NCI-H1694 treated with DMSO at 0.1 percent for 48 hours (cell line): ENCODE measurements at places on chromosomes 16 and 17.

DNA sequence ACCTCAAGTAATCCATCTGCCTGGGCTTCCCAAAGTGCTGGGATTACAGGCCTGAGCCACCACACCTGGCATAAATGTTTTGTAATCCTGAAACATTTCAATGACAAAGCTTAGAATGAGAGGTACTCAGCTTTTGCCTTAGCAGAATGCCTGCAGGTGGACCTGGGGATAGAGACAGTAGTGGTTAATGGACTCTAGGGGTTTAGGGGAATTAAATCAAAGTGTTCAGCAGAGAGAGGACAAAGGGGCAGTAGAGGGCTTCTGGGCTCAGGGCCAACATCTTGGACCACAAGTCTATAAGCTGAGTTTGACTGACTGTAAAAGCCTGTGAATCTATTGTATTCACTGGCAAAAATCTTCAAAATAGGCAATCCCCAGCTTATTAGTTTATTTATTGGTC is 36.0 kb upstream of the MED13 start:
- DNase-seq, result no peak

DNA sequence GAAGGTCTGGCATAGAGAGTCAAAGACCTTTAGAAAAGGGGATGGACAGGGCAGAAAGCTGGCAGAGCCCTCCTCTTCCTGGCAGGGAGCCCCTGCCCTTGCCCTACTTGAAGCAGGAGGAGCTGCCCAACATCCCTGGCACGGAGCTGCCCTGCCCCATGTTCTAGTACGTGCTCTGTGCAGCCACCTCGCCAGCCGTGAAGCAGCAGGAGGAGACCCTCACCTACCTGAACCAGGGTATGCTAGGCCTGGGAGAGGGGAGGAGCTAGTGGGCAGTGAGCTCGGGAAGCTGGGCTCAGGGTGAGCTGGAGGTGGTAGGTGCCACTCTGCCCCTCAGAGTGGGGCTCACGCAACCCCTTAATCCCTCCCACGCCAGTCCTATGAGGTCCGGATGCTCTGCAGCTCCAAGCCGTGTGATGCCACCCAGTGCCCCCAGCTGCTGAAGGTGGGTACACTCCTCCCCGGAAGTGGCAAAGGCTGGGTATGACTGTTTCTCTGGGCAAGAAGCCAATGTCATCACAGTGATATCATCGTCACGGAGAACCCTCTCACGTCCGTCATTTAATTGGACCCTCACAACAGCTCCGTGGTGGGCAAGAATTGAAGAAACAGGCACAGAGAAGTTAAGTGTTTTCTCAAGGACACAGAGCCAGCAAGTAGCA is 12.7 kb upstream of the STAC2 start:
- DNase-seq, result peak; percentile 16

DNA sequence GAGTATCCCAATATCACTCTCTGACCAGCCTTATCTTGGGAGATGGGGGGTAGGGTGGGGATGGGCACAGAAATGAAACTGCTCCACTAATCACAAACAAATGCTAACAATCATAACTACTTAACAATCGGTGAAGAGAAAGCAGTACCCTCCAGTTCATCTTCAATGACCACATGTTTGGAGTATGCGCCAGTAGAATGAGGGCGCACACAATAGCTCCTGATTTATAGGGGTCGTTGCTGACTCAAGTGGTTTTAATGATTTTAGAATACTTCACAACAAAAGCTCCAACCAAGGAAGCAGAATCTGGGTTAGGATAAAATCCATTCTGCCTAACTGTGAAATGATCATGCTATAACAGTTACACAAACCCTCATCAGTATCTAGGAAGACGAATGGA is 184.4 kb downstream of the AATF start:
- DNase-seq, result no peak

- no peak for DNase-seq
Measured at GRCh38 chr17:40727447-40728231, 24.1 kb upstream of the KRT24 start.

- DNase-seq, result no peak
Measured at GRCh38 chr17:73201215-73202069, 8.6 kb downstream of the COG1 start.

DNA sequence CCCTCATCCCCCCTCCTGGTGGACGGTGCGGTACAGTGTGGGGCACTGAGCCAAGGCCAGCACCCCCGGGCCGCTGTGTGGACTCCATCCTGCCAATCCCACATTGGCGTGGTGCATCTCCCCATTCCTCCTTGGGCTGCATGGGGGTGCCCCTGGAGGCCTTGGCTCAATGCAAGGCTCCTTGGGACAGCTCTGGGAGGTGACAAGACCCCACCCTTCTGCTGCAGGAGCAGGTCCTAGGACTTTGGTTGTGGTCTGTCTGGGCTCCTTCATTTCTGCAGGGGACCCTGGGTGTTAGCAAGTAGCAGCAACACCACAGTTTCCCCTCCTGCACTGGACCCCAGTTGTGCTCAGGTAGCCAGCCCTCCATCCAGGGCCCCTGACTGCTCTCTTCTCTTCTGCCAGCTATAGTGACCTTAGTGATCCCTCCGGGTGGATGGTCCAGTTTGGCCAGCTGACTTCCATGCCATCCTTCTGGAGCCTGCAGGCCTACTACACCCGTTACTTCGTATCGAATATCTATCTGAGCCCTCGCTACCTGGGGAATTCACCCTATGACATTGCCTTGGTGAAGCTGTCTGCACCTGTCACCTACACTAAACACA is 1.3 kb downstream of the PRSS21 start:
- no peak for DNase-seq

DNA sequence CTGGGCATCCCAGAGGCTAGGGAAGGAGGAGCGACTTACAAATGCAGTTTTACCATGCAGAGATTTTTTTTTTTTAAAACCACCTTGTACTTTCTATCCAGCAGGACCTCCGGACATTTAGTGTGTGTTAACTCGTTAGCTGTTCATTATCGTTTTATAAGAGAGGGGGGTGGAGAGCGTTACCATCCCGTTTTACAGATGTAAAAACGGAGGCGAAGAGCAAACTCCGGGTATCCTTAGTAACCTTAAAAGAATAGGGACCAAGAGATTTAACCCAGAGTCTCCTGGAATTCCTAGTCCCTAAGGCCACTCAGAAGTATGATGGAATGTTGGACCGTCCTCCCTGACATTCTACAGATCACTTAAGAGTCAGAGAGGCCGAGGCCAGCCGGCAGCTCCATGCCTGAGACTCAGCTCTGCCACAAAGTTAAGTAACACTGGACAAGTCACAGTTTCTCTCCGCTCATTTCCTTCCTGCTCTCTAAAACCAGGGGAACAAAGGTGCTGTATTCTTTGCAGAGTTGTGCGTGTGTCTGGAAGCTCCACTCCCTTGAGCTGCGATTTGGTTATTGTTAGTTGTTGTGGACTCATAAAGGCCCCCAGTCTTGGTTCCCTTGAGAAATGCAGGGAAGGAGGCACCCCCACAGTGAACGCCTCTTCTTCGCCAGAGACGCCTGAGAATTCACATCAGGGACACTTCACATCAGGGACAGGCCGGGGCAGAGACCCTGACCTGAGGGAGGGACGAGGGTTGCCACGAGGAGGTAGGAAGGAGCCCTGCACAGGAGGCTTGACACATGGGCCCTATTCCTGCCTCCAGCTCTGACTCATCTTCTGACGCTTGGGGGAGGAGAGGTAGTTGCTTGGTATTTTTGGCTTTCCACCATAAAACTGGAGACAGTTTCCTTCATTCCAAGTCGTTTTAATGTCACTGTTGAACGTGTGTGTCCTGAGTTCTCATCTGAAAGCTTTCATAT is 1.2 kb downstream of the DUSP14 start:
- DNase-seq, result peak; percentile 23

GRCh38 chr16:31439519-31439918 is 3.1 kb downstream of the ZNF843 start:
- no peak for DNase-seq

GRCh38 chr16:63289834-63290460 is 1253.7 kb upstream of the CDH8 start:
- DNase-seq, result peak; percentile 19

DNA sequence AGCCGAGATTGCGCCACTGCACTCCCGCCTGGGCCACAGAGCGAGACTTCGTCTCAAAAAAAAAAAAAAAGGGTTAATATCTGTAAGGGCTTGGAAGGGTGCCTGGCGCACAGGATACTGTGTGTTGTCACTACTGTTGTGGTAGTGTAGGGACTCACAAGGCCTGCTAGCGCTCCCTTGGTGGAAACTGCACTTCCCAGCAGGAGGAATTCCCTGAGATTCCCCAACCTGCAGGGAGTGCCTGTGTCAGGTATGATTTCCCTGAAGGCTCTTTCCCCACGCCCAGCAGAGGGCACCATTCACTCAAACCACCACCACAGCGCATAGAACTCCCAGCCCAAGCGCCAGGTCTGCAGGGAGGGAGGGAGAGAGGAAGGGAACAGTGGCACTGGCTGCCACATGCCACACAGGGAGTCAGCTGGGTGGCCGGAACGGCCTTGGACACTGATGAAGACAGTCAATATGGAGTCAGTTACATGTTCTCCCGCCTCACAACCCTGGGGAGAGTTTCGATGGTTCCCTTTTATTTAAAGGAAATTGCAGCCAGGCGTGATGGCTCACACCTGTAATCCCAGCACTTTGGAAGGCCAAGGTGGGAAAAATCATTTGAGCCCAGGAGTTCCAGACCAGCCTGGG is 32.7 kb upstream of the CDH1 start:
- DNase-seq, result peak; percentile 49

GRCh38 chr16:19853132-19853741 is 31.4 kb downstream of the GPRC5B start:
- no peak for DNase-seq

GRCh38 chr17:68198931-68199836 is 48.7 kb upstream of the AMZ2 start:
- DNase-seq, result no peak

- no peak for DNase-seq
Measured at GRCh38 chr16:81748476-81749198, 30.5 kb upstream of the PLCG2 start.

GRCh38 chr17:8922451-8922850 is 43.1 kb downstream of the PIK3R5 start:
- no peak for DNase-seq

DNA sequence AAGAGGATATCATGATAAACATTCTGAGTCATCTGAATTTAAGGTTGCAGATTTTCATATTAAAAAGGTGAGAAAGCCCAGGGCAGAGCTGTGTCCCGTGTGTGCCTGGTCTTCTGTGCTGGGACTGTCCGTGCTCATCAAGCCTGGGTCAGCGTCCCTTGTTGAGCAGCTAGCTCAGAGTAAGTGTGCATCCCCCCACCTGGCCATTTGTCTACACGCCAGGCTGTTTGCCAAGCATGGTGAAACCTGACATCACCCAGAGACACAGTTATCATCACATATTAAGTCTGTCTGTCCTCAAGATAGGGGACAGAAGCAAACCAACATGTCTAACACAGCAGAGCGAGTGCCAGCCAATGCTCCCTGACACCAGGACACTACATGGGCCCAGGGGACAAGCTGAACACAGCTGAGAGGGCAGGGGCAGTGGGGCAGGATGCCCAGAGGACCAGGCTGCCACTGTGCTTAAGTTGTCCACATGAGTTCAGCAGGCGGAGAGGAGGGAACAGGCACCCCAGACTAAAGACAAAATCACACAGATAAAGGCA is 57.9 kb upstream of the CNEP1R1 start:
- no peak for DNase-seq

DNA sequence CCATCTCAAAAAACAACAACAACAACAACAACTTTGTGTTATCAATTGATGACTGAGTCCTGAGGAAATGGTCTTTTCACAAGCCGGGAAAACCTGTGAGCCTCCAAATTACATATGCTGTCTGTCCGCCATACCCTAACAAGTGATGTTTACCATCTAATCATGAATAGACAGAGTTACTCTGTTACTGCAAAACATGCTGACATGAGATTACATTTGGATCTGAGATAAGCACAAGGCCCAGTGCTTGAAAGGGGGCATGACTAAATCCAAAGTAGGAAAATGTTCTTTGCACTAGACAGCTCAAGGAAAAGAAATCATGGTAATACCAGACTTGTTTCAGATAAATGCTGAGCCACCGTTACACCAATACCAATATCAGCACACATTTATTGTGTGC is 8.6 kb upstream of the ATXN1L start:
- DNase-seq, result no peak

DNA sequence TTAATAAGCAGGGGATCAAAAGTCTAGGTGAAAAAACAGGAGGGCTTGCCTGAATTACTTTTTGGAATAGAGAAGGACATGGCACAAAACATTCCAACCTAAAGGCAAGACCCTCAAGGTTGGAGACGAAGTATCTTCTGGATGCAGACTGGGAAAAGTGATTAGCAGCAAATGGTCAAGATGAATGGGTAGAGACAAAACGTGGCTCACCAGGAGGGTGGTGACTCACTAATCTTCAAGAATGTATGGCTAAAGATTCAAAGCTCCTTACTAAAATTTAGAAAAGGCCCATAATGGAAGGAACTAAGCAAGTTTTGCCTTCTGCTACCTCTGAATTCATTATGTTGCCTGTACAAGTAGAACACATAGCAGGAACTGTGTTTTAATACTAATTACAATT is 469.5 kb upstream of the RBFOX1 start:
- DNase-seq, result no peak

DNA sequence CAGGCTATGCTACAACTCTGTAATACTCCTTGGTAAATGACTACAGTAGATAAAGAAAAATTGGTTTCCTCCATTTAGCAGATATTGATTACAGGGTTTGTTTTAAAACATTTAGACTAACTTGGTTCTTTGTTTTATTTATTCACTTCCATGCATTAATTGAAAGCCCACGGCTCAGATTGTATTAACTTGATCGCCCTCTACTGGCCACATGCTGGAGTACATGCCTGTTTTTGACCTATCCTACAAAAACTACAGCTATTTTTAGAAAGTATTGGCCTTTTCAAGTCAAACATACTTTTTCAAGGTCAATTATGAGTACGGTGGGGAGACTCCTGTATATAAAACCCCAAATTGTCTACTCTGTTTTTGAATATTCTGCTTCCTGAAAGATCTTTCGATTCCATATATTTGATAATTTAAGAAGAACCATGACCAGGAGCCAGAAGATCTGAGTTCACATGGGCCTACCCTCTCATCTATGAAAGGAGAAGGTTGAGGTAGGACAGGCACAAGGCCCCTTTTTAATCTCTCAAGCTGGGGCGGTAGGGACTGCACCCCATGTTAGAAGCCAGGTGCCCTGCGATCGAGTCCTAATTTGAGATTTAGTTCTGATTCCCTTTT is 51.8 kb downstream of the CA10 start:
- DNase-seq, result peak; percentile 56

GRCh38 chr17:42027590-42027889 is 7.7 kb downstream of the NKIRAS2 start:
- no peak for DNase-seq
